ENCODE measurements at places on chromosomes 6 and 20. TPM values are rescaled to one million over a fixed set of nuclear protein-coding genes. Genes with fewer than 3 reads are reported as not detected.

Gene HMGCLL1
- 6.7 TPM for polyA plus RNA-seq

GRCh38 chr6:137872581-137873115 lies 5.6 kb downstream of the TNFAIP3 start:
- DNase-seq: no peak

GRCh38 chr20:34062570-34063482 lies 49.2 kb downstream of the EIF2S2 start:
- DNase-seq: no peak

Gene HLA-G
- polyA plus RNA-seq: 6.5 TPM

DNA sequence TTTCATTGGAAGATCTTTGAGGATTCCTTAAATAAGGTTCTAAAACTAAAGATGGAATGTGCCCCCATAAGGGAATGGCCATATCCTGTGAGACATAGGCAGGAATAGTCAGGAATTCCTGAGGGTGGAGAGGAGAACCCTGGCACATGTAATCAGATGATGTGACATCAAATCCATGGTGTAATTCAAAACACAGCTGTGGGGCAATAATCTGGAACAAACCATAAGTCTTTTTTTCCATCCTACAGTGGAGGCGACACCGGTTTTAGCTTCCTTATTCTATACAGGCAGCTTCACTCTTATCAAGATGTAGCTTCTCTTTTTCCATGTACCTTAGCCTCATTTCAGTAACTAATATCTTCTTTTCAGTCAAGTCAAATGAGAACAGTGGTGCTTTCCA lies 133.6 kb upstream of the CITED2 start:
- DNase-seq: no peak

GRCh38 chr6:90319044-90319443 lies 22.4 kb upstream of the BACH2 start:
- DNase-seq: no peak

Gene SGK2
- polyA plus RNA-seq: 12.5 TPM

Gene HNF4A
- 0.78 TPM for polyA plus RNA-seq

GRCh38 chr6:56671160-56671559 lies 28.5 kb upstream of the DST start:
- DNase-seq: no peak

DNA sequence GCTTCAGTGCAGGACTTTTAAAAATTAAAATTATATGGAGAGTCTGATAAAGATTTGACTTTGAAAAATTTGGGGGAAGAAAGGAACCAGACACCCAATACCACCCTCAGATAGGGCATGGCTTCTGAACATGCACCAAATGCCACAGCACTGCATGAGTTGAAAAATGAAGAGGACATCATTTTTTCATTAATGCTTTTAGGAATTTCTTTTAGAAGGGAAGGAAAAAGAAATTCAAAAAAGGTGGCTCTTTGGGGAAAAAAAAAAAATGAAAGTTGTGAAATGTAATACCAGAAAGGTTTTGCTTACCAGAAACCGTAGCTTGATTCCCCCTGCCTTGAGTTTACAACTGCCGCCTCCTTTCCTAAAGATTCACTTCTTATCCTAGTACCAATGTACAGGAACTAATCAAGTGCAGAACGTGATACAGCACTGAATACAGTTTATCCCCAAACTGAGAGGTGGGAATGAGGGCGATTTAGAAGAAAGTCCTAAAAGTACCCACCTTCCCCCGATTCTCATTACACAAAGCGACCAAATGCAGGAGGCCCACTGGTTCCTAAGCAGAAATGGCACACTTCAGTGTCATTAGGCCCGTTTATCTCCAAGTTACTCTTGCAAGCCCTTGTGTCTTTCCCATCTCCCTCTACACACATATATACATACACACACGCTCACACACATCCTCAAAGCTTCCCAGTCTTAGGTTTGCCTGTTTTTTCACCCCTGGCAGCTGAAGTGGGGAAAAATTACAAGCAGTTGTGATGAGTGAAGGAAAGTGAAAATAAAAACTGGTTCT lies 2.8 kb downstream of the PPP1R10 start:
- DNase-seq: no peak

DNA sequence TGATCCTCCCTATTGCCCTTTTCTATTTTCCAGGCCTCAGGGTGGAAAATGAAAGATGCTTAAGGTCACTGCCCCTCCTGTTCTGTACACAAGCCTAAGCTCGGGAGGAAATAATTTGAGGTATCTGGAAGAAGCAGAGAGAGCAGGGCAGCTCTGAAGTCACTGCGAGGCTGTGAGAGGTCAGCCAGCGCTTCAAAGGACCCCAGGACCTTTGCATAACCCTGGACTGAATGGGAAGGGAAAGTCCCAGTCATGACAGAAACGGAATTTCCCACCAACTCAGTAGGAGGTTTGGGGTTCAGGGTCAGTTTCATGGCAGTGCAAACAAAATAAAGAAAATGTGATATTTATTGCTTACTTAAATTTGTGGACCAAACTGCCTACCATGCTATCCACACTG lies 58.1 kb downstream of the LRFN2 start:
- DNase-seq: no peak

GRCh38 chr6:15244620-15245360 lies 1.1 kb upstream of the JARID2 start:
- peak; percentile 72 for DNase-seq

GRCh38 chr20:1154226-1154625 lies 30.6 kb downstream of the TMEM74B start:
- DNase-seq: no peak

DNA sequence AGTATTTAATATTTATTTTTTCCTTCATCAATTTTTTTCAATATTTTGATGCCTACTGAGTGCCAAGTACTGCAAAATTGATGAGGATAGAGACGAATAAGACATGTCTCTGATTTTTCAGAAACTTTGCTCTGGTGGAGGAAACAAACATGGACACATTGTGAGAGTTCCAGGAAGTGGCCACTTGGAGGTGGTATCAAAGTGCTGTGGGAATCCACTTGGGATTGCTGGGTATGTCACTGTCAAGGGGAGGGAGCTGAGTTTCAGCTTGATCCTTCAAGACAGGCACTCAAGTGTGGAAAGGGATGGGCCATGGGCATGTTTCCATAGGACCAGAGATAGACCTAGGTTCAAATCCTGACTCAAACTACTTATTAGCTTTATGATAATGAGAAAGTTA lies 24.5 kb upstream of the ABCC10 start:
- DNase-seq: no peak

DNA sequence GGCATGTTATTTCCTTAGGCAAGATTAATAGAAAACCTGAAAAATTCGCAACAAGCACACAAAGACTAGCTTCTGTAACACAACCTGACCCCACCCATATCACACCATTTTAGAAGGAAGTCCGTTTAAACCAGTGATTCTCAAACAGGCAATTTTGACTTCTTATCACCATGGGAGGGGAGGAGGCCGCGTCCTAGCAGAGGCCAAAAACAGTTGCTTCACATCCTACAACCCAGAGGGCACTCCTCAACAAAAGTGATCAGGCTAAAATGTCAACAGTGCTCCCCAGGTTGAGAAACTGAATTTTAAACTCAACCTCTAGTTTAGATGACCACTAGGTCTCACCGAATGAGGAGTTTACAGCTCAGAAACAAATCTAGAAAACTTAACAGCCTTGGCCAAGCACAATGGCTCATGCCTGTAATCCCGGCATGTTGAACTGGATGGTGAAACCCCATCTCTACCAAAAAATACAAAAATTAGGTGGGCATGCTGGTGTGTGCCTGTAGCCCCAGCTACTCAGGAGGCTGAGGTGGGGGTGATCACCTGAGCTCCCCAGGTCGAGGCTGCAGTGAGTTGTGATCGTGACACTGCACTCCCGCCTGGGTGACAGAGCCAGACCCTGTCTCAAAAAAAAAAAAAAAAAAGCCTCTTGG lies 3.4 kb downstream of the SNX5 start:
- DNase-seq: no peak

DNA sequence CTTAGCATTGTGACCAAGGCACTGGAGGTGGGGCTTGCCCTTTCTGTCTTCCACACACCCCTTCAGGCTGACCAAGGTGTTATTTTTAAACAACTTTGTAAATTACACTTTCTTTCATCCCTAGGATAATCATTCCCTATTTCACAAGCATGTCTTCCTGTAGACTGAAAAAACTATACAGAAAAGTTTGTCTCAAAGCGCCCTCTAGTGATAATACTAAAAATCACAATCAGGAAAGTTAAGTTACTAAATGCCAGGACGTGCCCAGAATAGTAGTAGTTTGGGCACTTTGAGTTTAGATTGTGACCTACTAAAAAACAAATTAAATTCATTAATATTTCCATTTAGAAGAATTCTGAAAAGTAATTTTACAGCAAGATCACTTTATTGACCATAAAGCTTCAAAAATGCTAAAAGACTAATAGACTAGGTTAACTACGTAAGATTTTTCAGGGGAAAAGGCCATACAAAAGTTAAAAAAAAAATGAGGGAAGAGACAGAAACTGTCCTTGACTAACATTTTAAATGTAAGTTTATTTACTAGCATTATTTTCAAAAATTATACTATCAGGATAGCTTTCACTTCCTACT lies 123.3 kb upstream of the DUSP22 start:
- DNase-seq: peak; percentile 30

GRCh38 chr6:168599118-168599494 lies 158.1 kb downstream of the SMOC2 start:
- DNase-seq: no peak

DNA sequence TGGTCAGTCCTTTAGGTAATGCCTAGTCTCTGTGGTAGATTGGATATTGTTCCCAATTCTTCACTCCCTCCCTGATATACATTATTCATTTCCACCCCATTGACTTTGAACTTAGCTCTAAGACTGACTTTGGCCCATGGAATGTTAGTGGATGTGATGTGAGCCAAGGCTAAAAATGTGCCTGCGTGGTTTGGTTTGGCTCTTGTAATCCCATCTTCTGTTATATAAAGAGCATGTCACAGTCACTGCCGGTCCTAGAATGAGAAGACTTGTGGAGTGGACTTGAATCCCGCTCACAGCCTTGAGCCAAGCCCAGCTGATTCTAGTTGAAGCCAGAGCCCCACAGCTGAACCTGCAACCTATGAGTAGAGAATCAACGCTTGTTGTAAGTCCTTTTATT lies 23.6 kb upstream of the DNAAF9 start:
- no peak for DNase-seq

DNA sequence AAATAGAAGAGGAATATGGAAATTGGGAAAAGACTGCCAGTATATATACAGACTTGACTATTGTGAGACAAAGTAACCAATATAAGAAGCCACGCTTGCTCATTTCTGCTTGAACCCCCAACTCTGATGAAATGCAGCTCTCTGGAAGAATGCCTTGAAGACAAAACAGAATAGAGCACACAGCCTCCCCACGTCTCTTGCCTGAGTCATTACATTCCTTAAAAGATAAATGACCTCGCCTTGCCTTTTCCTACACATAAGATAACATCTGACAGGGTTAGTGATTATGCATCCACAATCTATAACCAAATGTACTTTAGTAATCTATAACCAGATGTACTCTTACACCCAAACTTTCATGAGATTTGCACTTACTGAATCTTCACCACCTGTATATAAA lies 141.1 kb upstream of the EEF1E1 start:
- no peak for DNase-seq

GRCh38 chr6:26312501-26313397 lies 52.2 kb upstream of the BTN3A2 start:
- DNase-seq: peak; percentile 75

- DNase-seq: no peak
These were observed 173.1 kb downstream of the CLVS2 start for GRCh38 chr6:123168892-123169773.

DNA sequence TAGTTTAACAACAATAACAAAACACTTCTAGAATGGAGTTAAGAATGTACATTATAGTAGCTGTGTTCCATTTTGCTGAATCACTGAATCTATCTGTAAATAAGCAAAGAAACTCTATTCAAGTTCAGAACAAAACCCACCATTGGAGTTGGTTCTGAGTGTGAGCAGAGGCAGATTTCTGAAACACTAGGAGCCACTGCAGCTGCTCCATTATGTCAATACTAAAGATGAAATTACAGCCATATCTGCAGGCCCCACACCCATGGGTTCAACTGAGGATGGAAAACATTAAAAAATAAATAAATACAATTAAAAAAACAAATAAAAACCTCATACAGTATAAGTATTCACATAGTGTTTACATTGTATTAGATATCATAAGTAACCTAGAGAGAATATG lies 91.0 kb downstream of the REPS1 start:
- DNase-seq: no peak

Gene C6orf15
- not detected for polyA plus RNA-seq

DNA sequence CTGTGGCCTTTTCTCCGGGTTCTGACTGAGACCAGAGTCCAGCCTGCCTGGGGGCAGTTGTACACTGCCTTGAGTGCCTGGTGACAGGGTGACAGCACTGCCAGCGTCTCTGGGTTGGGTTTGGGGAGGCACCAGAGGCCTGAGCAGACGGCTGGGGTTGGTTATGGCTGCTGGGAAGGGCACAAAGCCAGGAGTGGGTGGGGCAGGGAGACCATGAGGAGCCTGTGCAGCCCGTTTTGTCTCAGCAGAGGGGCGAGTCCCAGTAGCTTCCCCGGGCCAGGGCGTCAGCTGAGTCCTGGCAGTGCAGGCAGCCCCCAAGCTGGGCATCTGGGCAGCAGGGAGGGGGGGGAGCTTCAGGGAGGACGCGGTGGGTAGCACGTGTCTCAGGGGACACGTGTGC lies 15.3 kb upstream of the SULF2 start:
- no peak for DNase-seq

- DNase-seq: peak; percentile 17
These were observed 77.5 kb downstream of the CDH22 start for GRCh38 chr20:46230801-46231282.

Gene RAD21L1
- not detected for polyA plus RNA-seq

Gene TBPL1
- polyA plus RNA-seq: 71.0 TPM

GRCh38 chr20:1994627-1995026 lies 769 bp upstream of the PDYN start:
- no peak for DNase-seq

DNA sequence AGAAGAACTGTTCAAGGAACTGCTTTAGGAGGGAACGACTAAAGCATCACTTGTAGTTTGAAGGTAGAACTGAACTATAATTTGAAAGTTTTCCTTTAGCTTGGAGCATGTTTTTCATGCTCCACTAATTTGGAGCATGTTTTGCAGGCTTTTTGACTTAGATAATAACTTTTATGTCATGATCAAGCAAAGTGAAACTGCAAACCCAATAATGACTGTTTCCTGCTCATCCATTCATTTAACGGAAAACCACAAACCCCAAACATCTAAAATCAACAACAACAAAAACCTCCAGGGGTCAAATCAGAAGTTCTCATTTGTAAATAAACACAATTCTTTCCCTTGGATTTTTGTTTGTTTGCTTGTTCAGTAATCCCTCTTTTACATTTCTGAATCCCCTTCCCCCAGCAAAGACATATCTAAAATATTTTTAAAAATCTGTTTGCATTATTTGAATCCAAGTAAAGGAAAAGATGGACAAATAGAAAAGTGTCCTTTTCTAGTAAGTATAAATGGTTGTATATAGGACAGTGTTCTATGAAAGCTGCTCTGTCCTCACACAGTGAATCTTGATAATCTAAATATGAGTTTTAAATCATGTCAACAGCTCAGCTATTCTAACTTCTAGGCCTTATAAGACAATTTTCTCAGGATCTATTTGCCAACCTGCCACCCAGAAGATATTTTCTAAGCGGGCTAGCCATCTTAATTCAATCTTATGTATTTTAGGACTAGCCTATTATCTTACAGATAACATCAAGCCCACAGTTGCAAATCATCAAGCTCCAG lies 2.6 kb downstream of the SIM1 start:
- DNase-seq: no peak

- no peak for DNase-seq
These were observed 451.3 kb downstream of the HTR1B start for GRCh38 chr6:77011929-77012545.

- DNase-seq: no peak
These were observed 38.8 kb upstream of the MAP3K4 start for GRCh38 chr6:160952633-160953281.

- DNase-seq: no peak
These were observed 64.3 kb upstream of the AFDN start for GRCh38 chr6:167762259-167762962.

Gene ADGRF4
- polyA plus RNA-seq: 0.21 TPM

Measured in right lung (tissue), 10 donors.